ENCODE measurements at places on chromosomes 12 and 14. TPM values are rescaled to one million over a fixed set of nuclear protein-coding genes. Genes with fewer than 3 reads are reported as not detected.

DNA sequence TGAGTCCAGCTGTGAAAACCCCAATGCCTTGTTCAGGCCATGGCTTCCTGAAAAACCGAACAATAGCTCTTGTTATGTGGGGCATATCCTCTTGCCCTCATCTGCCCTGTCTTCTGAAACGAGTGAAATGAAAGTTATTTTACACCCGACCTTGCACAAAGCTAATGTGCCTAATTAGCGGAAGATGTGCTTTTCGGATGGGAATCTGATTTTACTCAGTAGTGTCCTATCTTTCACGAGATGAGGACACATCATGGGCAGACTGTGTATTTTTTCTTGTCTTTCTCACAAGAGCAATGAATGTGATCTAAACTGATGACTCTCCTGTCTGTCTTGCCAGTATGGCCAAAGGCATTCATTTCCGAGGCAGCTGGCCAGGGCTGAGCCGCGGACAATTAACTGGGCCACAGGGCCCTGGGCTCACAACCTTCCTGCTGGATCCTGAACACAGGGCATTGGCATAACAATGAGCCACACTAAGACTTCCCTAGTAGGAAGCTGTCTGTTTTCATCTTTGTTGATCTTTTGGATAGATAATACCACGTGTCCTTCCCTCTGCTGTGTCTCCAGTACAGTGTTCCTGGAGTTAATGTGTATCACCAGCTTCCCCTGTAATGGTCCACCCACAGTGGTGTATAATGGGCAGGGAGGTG, 86.0 kb upstream of the HIF1A start:
- DNase-seq, result no peak

GRCh38 chr14:24251880-24252288, 9.5 kb upstream of the TINF2 start:
- no peak for DNase-seq

DNA sequence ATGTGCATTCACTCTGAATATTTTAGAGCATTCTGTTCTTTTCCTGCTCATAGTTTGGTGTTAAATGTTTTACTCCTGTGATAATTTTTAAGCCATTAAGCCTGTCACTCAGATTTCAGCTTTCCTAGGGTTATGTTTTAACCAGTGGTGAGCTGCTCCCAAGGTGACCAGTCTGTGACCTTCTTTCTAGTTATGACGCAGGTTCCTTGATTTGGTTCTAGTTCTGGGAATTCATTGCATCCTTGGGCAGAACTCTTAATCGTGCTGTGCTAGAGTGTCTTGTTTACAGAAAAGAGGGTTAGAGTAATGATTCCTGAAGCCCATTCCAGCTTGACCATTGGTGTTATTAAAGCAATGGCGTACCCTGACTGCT, 2.2 kb downstream of the GABARAPL1 start:
- DNase-seq, result no peak

GRCh38 chr12:120488057-120488640, 7.8 kb upstream of the DYNLL1 start:
- DNase-seq, result no peak

Gene NEUROD4
- 3.3 TPM for total RNA-seq

Gene SLC7A8
- 56.1 TPM for total RNA-seq

Data from type B pancreatic cell (in vitro differentiated cells).